ENCODE measurements at places on chromosomes 4 and X.

DNA sequence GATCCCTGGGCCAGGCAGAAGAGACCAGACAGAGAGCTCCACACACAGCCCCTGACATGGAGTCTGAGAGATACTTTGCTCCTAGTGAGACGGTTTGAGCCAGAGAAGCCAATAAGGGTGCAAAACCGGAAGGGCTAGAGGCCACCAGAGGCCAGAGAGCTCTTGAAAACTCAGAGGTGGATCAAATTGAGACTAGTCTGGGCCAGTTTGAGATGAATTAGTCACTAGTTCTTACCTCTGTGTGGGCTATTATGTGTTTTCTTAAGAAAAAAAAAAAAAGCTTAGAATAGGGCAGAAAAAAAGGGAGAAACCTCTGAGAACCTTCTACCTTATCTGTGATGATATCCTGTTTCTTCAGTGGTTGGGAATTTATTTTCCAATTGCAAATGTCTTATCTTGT lies 110.4 kb upstream of the EDNRA start:
- DNase-seq, result no peak

DNA sequence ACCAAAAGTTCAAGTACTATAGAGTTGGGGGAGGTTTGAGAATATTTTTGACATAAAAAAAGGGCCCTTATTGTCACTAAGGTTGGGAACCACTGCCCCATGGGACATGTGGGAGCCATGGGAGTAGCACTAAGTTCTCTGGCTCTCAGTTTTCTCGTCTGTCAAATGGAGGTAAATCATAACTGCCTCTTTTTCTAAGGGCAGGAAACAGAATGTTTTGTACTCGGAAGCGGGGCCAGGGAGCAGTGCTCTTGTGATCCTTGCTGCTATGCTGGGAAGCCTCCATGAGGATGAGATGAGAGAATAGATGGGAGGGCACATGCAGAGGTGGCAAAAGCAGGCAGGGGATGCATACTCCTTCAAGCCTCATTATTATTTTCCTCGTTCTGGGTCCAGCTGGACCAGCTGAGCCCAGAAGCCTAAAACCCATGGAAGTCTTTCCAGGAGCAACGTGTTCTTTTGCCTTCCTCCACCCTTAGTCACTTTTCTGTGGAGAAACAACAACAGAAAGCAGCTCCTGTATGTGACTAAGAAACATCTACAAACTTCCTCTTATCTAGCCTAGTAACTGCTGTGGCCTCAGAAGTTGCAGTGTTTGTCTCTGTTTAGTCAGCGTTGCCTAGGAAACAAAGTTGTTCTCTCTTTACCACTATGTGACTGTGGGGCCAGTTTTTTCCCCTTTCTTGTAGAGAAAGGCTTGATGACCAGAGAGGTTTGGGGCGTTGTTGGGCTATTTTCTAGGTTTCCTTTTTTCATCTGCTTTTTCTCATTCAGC lies 64.8 kb downstream of the TSC22D3 start:
- peak; percentile 85 for DNase-seq

DNA sequence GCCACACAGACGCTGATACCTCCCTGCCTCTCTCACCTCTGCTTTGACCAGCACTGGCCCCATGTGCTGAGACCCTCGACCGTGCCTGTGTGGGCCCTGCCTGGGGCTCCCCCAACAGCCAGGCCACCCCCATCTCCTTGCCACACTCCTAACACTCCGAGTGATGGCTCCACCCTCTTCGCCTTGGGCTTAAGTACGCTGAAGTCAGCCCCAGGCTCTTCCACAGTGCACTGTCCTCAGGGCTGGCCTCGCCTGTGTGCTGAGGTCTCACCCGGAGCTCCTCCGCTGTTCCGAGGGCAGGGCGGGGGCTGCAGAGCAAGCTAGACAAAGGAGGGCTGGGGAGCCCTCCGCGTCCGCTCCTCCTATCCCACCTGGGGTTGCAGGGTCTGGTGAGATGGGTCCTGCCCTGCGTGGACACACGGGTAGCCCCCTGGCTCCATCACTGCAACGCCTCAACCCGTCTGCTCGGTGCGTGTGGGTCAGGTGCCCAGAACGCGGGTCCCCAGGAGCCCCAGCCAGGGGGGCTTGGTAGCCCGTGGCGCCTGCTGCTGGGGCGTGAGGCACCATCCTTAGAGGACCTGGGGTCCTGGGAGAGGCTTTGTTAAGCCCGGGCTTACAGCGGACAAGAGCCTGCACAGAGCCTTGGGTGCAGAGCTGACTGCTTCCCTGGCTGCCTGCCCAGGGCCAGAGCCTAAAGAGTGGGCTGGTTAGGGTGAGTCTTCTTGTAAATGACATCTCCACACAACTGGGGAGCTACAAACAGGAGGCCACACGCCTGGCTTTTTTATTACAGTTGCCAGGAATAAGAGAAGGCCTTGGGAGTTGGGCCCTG lies 42.6 kb upstream of the NKX1-1 start:
- no peak for DNase-seq

DNA sequence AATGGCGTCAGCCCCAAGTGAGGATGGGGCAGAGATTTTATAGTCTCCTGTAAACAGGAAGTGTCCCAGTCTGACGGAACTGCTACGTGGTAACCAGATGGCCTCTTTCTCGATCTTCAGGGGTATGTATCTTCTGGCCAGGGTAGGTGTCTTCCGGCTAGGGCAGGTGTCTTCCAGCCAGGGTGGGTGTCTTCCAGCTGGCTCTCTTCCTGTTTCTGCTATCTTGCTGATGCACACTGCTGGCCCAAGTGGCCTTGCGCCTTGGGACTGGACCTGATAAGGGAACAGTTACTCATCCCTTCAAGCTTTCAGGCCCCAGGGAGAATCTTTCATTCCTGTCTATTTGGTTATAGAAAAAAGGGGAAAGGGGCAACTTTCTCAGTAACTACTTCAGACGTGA lies 178.7 kb upstream of the MAGEE2 start:
- DNase-seq, result no peak

GRCh38 chr4:74202062-74202586 lies 44.2 kb downstream of the MTHFD2L start:
- DNase-seq, result no peak

DNA sequence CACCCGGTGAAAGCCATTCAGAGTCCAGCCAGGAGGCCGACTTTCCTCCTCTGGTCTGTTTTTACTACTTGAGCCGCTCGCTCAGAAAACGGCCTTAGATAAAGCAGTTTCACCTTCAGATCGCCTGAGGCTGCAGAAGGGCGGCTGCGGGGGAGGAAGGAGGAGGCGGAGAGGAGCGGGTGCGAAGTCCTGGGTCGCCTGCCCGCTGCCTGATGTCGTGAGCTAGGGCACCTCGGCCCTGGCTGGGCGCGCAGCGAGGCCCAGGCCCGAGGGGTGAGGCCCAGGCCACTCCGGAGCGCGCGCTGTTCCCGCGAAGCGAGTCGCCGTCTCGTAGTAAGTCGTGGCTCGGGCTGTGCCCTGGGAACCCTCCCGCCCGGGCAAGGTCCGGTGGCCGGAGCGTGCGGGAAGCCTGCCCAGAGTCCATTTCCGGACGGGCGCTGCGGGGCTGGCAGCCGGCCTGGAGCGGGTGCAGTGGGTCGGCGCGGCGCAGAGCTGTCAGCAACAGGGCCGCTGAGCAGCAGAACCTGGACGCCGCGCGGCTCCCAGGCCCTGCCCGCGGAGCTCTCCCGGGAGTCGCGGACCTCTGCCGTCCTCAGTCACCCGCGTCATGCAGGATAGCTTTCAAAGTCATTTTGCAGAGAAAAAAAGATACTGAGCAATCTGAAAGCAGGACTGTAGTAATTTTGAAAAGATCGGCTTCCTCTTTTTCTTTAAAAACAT lies 18.6 kb downstream of the TRIM2 start:
- DNase-seq, result no peak

DNA sequence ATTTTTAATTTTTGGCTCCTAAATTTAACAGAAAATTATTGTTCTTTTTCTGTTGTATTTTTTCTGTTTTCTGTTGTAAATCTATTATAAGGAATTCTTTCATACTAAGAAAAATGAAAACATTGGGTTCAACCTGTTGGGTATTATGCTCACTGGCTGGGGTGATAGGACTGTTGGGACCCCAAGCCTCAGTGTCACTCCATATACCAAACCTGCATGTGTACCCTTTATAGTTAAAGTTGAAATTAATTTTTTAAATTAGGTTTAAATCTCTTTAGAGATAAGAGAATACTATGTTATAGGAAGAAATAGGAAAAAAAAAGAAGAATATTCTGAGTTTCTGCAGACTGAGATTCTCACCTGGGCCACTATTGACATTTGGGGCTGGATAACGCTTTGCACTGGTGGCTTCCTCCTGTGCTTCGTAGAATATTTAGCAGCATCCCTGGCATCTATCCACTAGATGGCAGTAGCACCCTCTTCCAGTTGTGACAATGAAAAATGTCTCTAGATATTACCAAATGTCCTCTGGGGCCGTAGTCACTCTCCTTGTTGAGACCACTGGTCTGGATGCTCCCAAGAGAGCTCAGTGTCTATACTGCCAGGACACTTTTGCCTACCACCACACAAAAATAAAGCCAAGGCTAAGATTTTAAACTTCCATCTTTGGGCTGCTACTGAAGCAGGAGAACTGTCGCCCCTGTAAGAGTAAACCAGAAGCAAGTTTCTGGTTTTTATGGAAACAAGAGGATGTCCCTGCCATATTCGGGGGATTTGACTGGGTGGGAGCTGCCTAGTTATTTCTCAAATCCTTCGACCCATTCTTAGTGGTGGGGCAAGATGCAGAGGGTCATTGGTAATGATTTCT lies 22.4 kb upstream of the CLTRN start:
- peak; percentile 24 for DNase-seq

GRCh38 chr4:104743215-104743653 lies 248.5 kb upstream of the CXXC4 start:
- peak; percentile 50 for DNase-seq

- no peak for DNase-seq
Measured at GRCh38 chr4:15744016-15744545, 34.0 kb upstream of the CD38 start.

- no peak for DNase-seq
Measured at GRCh38 chrX:1725472-1725871, 110.6 kb downstream of the ASMT start.

DNA sequence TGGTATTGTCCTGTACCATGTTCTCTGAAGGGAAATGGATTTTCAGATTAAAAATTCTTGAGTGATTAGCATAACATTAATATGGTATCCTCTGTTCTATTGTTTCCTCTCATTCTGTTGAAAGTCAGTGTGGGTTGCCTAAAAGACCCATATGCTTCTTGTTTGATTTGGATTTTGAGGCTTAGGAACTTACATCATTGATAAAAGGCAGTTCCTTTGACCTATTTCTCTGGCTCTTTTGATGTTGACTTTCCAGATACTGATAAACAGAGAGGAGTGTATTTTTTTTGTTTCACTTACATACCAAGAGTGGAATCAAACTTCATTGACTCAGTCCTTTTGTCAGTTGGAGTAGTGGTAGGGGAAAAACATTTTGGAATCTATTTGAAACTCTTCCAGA lies 32.8 kb downstream of the TMEM144 start:
- DNase-seq, result no peak

DNA sequence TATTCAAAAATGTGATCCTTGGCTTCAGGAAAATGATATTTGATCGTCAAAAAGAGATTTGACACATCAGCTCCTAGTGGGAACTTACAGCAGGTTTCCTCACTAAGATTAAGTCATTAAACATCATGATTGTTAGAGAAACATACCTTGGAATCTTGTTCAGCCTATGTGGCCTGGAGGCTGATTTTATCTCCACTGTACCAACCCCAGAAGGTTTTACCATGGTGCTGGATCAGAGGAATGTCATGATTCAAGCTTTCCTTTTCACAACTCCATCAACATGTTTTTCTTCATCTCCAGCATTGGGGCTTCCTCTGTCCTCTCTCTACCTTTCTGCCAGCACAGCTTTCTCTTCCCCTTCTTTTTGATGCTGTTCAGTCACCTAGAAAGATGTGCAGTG lies 68.4 kb upstream of the MID1IP1 start:
- DNase-seq, result no peak

DNA sequence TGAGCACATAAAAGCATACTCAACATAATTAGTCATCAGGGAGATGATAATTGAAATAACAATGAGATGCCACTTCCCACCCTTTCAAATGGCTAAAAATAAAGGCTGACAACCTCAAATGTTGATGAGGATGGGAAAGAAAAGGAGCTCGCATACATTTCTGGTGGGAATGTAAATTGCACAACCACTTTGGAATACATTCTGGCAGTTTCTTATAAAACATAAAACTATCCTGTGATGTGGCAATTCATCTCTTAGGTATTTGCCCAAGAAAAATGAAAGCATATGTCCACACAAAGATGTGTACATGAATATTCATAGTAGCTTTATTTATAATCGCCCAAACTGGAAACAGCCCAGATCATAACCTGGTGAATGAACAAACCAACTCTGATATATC lies 687 bp upstream of the ZNF275 start:
- no peak for DNase-seq

DNA sequence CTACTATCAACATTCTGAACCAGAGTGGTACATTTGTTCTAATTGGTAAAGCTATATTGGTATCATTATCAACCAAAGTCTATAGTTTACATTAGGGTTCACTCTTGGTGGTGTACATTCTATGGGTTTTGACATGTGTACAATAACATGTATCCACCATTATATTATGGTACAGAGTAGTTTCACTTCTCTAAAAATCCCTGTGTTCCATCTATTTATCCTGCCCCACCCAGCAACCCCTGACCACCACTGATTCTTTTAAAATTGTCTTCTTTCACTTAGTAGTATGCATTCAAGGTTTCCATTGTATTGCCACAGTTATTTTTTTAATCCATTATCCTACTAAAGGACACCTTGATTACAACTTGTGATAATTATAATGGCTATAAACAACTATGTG lies 15.3 kb upstream of the TMPRSS11D start:
- DNase-seq, result no peak

DNA sequence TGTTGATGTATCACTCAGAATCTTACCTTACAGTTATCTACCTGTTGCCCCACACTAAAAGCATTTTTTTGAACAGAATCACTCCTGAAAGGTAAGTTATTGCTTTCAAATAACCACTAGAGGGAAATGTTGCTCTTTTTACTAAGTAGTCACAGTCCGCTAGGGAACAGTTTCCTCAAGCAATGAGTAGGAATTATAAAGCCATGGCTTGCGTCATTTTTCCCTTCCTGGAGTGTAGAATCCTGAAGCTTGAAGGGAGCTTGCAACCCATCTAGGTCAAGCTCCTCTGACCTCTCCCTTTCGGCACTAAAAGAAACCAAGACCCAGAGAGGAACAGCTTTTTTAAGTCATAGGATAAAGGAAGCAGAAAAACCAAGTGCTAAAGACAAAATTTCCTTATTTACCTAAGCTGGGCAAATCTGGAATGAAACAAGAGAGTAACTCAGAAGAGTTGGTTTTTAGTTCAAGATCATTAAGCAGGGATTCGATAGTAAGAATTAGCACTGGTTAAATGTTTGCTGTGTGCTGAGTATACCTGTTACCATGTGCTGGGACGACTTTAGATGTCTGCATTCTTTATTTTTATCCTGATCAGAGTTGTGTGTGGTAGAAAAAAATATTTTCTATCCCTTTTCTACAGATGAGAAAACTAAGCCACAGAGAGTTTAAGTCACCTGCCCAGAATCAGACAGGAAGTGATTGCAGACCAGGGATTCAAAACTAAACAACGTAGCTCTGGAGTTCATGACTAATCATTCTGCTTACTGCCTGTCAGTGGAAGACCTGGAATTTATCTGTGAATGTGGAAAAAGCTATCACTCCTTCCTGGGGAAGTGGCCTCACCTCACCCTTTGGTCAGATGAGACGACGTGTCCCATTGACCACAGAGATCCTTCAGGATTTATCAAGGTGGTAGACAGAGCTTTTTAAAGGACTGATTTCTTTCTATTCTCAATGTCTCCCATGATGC lies 631.5 kb downstream of the RAB28 start:
- no peak for DNase-seq
